ENCODE measurements at places on chromosomes 11 and 22. TPM values are rescaled to one million over a fixed set of nuclear protein-coding genes. Genes with fewer than 3 reads are reported as not detected.

DNA sequence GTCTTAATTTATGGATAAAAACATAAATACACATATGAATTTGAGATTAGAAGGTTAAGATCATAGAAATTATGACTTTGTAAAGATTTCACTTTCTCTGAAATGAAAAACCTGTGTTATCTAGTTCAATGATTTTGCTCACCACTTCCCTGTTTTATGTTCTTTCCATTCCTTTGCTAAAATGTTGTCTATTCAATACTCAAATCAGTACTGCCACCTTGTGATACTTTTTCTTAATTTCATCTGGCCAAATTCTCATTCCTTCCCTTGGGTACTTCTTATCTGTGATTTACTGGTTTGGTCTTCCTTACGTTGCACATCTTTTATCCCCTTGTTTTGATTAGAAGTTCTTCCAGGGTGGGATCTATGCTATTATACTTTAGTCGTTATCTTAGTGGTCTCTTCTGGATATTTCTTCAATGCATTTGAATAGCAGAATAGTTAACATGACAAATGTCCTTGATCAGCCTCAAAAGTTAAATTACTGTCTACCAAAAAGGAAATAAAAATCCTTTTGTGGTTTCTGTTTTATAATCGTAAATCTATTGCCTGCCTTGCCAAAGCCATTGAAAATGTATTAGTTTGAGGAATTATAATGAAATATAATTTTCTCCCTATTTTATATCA lies 197.0 kb downstream of the PGR start:
- DNase-seq = no peak

Gene TBX10
- total RNA-seq = not detected

Gene UPK3A
- total RNA-seq = not detected

DNA sequence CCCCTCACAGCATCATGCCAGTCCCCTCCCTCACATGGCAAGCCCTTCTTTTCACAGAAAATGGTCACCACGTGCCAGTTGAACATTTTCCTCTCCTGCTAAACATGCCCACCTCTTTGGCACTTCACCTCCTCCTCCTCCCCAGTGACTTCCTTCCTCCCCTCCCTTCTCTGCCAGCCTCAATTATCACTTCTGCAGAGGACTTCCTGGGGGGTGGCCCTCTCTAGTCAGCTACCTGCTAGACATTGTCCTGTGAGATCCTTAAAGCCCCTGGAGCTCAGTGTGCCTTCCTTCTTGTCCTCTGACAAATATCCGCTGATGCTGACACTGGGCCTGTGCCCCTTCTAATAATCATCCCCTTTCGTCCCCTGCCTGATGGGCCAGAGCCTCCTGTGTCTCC lies 43.2 kb upstream of the E2F8 start:
- no peak for DNase-seq
